ENCODE measurements at places on chromosomes 2 and 18.

DNA sequence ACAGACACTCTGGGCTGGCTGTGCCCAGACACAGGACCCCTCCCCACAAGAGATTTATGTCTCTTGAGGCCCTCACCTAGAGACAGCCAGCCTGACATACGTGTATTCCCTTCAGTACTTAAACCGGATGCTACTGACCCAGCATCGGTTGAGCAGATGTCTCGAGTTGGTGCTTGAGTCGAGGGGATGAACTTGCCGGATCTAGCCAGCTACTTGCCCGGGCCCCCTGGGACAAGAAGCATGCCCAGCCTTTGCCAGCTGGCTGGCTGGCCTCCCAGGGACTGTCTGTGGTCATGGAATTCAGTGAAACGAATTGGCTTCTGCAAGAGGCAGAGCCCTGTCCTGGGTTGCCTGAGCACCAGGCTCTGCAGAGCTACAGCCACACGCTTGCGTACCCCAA, 36.0 kb downstream of the DNMT3A start:
- DNase-seq, result no peak

DNA sequence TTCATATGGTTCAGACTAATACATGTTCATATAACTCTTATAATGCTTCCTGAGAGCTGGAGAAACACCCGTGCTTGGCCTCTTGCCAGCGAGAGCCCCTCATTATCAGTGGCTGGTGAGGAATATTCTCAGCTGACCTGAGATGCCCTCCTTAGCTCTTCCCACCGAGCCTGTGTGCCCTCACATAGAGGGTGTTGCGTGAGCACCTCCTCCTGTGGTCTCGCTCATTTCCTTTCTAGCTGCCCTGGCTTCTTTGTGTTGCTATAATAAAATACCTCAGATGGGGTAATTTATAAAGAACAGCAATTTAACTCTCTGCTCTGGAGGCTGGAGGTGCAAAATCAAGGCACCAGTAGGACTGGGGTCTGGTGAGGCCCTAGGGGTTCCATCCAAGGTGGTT, 80.5 kb upstream of the ALKAL2 start:
- DNase-seq, result no peak

DNA sequence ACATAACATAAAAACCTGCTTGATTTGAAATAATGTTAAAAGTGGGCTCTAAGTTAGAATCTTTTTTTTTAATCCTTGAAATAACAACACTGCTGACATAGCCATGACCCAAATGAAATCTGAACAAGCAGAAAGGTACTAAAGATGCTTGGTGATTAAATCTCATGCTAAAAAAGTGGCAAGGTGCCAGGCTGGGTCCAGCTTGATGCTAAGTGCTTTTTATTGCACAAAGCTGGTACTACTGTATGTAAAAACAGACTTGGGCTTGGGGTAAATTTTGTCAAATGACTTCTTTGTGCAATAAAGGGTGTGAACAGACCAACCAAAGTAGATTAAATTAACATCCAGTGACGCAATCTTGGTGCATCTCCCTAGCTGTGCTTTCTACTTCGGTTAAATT, 13.4 kb downstream of the BCL11A start:
- no peak for DNase-seq

DNA sequence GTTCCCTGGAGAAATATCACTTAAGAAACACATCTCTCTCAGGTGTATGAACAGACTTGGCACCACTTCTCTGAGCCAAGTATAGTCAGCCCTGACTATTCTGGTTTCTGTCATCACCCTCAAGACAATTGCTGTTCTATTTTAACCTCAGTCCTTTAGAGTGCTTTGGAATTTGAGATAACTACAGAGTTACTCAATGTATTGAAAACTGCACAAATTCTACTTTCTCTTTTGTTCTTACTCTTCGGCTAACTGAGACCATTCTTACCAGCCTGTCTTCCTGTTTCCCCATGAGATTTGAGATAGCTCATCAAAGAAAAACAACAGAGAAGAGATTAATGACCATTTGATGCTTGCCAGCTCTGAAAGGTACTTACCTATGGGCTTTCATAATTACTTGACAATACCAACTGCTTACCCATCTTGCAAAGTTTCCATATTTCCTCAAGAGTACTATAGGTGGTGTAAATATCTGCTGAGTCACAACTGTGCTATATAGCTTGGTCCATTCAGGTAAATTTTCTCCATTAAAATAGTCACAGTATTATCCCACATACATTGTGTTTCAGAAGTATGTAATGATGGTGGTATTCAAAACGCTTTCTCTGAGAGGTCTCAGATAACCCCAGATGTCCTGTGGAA, 467.5 kb upstream of the CHST9 start:
- no peak for DNase-seq

GRCh38 chr2:12211326-12212175, 465.1 kb downstream of the LPIN1 start:
- no peak for DNase-seq

DNA sequence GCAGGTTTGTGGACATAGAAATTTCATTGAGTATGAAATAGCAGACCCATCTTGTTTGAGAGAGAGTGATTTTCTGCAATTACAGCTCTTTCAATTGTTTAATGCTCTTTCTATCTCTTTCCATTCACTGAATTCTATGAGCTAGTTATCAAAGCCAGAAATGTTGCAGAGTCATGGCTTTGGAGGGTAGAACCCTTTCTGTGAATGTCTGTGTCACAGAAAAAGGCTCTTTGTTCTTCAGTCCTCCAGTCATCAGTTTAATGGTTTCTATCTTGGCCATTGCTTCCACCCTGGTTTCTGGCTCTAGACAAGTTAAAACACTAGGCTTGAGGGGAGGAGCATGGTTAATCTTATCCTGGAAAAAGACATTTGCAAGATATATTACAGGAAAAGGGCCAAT, 655.0 kb downstream of the STK39 start:
- no peak for DNase-seq

- DNase-seq, result no peak
These were observed 107.3 kb downstream of the TMEFF2 start for GRCh38 chr2:192087398-192087958.

DNA sequence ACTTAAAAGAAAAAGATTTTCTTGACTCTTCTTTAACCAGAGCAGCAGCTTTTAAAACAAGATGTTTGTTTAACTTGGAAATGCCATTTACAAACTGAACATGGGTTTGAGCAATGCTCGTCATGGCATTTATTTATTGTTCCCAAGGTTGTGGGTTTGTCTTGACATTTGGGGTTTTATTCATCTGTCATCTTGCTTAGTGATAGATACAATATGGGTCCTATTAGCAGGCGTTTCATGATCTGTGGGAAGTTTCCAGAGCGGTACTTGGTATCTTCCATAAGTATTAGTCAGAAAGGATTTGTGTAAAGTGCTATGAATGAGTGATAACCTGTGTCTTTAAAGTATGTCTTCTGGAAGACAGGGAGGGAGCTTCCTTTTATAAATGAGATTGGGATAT, 29.9 kb upstream of the MGAT5 start:
- no peak for DNase-seq

- no peak for DNase-seq
These were observed 89.1 kb downstream of the SCN2A start for GRCh38 chr2:165328272-165328671.

- no peak for DNase-seq
These were observed 392.3 kb downstream of the NCKAP5 start for GRCh38 chr2:133175926-133176325.

GRCh38 chr2:64137567-64137966, 6.7 kb downstream of the PELI1 start:
- no peak for DNase-seq

GRCh38 chr2:9844576-9844975, 1.3 kb downstream of the TAF1B start:
- no peak for DNase-seq

DNA sequence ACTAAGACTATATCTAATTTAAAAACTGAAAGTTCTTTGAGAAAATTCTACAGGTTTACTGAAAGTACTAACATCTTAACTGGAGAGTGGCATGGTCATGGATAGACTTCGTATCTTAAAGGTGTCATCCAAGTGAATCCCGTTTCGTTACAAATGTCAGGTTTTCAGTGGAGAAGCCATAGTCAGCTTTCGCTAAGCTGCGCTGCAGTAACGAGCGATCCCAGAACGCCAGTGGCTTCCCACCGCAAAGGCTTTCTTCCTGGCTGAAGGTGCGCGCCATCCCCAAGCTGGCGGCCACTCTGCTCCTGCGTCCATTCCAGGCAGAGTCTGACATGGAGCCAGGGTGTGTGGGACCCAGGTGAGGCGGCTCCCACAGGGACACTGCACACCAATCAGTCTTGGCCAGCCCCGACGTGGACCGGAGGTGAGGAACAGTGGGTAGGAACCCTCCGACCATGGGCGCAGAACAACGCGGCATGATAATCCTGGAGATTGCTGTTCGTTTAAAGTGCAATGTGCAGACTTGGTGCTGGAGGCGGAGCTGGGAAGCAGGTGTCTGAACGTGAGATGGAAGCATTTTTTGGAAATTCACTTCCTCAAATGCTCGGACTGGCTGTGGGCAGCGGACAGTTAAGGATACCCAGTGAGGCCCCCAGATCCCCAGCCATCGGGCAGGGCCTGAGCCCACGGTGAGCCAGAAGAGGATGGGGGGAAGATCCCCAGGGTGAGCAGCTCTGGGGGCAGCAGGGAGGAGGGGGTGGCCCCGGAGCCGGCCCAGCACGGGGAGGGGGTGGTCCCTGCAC, 27.8 kb upstream of the KCNG2 start:
- no peak for DNase-seq

DNA sequence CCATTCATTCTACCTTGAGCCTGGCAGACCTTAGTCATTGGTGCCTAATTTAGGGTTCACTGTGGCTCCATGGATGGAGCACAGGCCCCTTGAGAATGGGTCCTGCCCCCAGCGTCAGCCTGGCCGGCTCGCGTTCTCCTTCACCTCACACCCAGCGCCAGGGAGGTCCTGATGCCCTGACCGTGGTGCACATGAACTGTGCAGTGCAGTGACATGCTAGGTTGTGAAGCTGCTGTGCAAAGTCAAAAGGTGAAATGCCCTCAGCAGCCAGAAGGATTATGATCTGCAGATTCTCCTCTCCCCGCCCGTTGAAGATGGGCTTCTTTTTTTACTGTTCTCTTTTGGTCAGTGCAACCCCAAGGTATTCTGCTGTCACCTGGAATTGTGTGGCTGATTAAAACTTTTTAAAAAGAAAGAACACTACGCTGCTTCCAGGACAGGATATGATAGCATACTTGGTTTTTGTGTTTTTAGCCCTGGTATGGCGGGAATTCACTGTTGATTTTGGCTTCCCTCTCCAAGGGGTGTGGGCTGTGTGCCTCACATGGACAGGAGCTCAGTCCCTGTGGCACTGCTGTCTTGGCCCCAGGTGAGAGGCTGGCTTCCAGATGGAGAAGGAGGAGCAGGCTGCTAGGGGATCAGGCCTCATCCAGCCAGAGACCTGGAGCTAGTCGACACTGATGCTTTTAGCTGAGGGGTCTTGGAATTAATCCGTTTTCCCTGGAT, 49.4 kb upstream of the MCFD2 start:
- no peak for DNase-seq

- DNase-seq, result no peak
These were observed 17.6 kb downstream of the TTC32 start for GRCh38 chr2:19883971-19884720.

DNA sequence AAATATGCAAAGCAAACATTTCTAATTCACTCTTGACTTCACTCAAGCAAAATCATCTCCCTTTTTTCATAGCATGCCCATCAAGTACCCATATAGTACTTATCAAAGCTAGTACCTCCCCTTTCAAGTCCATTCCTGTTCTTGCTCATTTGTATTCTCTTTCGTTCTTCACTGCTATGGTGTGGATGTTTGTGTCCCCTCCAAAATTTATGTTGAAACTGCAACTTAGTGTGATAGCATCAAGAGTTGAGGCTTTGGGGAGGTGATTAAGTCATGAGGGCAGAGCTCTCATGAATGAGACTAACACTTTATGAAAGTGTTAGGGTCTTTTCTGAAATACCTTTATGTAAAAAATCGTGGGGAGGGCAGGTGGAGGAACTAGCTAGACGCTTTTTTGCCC, 52.9 kb downstream of the RNU4ATAC start:
- DNase-seq, result no peak

GRCh38 chr2:158984604-158985135, 16.2 kb downstream of the TANC1 start:
- DNase-seq, result no peak

- DNase-seq, result no peak
These were observed 47.6 kb downstream of the KLHL29 start for GRCh38 chr2:23432531-23432930.

DNA sequence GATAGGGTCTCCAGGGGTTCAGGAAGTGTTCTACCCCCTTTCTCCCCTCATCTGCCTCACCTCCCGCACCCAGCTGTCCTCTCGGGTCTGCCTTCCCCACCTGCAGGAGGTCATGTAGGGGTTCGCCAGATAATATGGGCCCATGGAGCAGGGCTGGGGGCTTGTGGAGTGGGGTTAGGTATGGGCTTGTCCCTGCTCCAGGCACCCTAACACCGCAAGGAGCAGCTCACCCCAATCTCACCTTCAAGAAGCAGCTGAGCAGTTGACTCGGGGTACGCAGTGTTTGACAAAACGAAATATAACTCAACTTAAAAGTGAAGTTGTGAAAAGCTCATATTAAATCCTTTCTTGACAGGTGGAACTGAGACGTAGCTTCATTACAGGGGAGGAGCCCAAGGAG, 99.6 kb downstream of the CTIF start:
- no peak for DNase-seq

GRCh38 chr2:241146286-241146685, 3.0 kb downstream of the PASK start:
- no peak for DNase-seq

DNA sequence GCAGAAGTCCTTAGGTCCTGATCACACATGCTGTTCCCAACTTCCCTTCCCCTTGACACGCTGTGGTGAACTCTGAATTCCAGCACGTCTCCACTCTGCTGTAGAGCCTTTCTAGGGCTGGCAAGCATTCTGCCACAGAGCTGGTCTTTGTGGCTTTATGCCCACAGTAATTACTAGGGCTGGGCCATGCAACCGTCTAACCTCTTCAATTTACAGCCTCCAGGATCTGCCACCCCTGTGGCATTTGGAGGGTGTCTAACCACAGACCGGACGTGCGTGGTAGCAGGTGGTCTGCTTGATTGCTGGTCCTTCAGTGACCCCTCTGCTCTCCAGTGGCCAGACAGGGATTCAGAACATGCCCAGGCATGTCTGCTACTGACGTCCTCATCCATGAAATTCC, 43.1 kb upstream of the TGFA start:
- no peak for DNase-seq

GRCh38 chr2:240400371-240401161, 34.9 kb upstream of the GPC1 start:
- no peak for DNase-seq
